GM23248 (cell line): ENCODE measurements at places on chromosomes 12 and 14.
A peak's percentile ranks its signal among the peaks of the same experiment; 100 is the strongest.

DNA sequence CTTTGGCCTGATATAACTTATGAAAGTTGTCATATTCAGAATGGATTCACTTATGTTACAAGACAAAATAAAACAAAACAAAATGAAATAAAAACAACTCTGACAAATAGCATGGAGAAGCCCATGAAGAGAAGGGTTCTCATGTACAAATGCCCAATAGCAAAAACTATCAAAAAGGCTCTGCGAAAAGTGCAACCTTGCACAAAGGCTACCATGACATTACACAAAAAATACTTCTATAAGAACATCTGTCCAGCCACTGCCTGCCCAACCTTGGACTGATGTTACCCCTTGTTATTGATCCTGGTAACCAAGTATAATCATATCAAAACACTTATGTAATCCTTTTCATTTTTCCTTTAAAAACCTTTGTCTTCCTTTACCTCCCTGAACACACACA, 213.0 kb downstream of the ATP23 start:
- no peak for DNase-seq

GRCh38 chr12:109182041-109182839, 65.9 kb downstream of the ACACB start:
- peak; percentile 51 for DNase-seq

GRCh38 chr12:96260231-96260630, 66.1 kb downstream of the ELK3 start:
- peak; percentile 51 for DNase-seq

GRCh38 chr14:88321692-88322503, 1.2 kb downstream of the KCNK10 start:
- no peak for DNase-seq

DNA sequence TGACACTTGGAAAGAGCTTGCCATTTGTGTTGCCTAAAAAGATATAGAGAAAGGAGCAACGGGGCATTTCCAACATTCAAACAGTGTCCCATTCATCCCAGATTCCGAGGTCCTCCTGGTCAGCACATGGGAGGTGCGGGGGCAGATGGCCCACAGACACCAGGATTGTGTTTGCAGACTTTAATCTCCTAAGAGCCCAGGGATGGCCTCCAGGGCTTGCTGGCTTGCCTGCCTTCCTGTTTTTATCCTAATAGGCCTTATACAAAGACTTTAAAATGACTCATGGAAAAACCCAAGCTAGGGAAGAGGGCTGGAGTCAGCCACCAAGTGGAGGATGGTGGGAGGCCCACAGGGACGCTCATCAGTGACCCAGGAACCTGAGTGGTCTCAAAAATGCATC, 21.5 kb upstream of the FAM181A start:
- no peak for DNase-seq

GRCh38 chr14:81567302-81567701, 33.6 kb upstream of the SEL1L start:
- DNase-seq: peak; percentile 4

GRCh38 chr14:97719931-97720330, 922.7 kb downstream of the VRK1 start:
- DNase-seq: no peak

DNA sequence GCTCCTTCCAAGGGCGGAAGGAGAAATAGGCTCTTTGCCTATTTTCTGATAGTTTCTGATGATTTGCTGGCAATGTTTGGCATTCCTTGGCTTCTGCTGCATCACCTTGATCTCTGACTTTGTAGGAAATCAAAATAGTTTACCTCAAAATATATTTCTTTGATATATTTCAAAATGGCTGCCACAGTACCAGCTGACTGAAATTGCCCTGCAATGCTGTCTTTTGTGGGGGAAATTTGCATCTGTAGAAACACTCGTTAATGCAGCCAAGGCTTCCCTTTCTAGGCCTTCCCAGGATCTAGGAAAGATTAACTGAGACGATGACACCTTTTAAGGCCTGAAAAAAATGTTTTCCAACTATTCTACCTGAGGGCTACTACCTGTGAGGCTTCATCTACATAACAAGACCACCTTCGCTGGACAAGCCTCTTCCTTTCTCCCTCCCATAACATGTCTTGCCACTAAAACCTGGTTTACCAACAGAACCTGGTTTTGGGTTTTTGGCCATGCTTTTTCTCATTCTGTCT, 212.8 kb upstream of the SSTR1 start:
- DNase-seq: no peak

GRCh38 chr12:46664761-46665287, 161.0 kb downstream of the SLC38A4 start:
- peak; percentile 93 for DNase-seq

DNA sequence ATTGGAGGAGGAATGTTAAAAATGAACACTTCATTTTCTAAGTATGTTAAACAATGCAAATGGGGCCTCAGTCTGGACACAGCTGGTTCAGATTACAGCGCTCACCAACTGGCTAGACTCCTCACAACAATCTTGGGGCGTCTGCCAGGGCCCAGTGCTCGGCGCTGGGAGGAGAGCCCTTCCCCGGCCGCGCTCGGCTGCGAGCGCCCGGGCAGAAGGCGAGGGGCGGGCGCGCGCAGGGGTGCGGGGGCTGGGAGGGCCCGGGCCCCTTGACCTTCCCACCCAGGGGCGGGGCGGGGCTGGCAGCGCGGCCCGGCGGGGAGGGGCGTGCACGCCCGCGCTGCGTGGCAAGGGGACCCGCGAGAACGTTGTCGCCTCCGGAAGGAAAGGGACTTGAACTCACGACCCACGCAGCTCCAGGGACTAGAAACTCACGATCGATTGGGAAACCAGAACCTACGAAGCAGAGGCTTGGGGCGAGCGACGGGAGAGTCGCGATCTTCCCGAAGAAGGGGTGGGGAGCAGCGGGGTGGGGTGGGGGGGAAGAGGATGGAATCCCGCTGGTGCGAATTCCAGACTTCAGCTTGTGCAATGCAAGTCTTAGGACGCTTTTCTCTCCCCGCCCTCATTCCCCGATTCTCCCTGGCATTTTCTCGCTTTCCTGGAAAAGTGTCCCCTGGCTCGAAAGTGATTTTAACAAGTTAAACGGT, at the start of gene FBLN5:
Gene FBLN5 (minus strand): TSS at position 220 of the 710 bp plus-strand sequence. CDS start 465 bp downstream, outside the sequence.
- DNase-seq: peak; percentile 93

- peak; percentile 41 for DNase-seq
Measured at GRCh38 chr14:72565149-72565559, 328.7 kb downstream of the DPF3 start.

GRCh38 chr12:104858611-104859543, 99.2 kb downstream of the SLC41A2 start:
- peak; percentile 66 for DNase-seq

DNA sequence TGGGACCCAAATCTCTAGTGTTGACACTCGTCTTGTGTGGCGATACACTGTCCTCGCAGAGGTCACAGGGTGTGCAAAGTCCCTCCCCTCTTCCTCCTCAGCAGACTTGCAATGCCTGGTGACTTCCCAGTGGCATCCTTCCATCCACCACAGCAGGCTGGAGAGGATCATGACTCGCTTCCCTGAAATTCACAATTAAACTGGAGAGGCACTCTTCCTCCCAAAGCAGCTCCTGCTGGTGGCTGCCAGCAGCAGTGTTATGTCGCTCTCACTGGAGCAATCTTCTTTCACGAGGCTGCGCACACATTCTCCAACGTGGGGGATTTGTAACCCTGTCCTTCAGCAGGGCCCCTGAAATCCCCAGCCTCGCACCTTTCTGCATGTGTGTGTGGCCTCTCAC, 145.2 kb upstream of the TMCC3 start:
- peak; percentile 63 for DNase-seq

DNA sequence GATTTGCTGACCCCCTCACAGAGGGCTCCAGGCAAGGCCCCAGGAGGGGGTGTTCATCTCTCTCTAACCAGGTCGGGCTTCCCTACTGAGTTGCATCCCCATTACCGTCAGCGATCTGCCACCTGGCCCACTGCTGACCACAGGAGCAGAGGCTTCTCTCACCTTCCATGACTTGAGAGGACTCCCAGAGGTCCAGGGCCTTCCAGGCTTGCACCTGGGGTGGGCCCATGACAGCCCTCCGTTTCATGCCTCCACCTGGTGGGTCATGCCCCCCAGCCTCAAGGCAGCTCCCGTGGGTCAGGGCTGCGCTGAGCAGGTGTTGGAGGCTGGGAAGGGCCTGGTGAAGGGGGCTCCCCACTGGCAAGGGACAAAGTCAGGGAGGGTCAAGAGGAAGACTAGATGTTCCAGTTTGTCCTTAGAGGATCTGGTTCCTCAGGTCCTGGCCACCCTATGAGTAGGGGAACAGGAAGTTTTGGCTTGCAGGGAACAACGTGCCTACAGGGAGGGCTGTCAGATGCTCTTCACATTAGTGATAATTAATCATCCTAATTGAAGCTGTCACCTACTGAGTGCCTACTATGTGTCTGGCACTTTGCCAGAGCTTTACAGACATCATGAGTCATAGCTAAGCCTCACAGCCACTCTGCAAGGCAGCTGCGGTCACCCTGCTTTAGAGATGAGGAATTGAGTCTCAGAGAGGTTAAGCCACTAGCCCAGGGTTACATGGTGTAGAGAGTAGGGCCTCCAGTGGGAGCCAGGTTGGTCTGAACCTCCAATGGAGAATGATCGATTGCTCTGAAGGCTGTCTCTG, 13.8 kb downstream of the NFKBIA start:
- DNase-seq: peak; percentile 36

DNA sequence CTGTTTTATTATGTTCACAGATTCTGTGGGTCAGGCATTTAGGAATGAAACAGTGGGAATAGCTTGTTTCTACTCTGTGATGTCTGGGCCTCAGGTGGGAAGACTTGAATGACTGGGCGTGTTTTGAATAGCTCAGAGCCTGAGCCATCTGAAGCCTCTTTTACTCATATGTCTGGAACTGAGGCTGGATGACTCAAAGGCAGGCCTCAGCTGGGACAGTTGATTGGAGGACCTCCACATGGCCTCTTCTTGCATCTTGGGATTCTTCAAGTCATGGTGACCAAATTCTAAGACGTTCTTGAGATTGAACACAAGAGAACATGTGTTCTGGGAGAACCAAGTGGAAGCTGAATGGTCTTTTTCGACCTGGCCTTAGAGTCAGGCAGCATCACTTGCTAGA, 45.8 kb upstream of the TBX3 start:
- DNase-seq: peak; percentile 83
